CD4-positive, alpha-beta T cell treated with Interleukin-6 at 100 ng/mL for 8 hours (primary cell): ENCODE measurements at places on chromosomes 4 and X.

DNA sequence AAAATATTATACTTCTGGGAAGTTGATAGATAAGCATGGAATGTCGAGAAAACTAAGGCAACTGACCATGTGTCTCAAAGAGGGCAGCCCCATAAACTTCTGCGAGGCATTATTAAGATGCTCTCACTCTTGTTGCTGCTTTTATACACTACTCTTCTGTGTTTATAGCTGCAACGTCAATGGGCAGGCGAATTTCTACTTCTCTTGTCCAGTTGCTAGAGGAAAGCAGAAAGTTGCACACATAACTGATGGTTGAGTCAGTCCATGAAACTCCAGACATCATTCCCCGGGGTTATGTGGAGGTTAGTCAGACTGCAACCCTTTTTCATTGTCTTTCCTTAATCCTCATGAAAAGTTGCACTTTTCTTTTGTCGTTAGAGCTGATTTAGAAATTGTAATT is 39.8 kb downstream of the VCX3B start:
- DNase-seq, result no peak

DNA sequence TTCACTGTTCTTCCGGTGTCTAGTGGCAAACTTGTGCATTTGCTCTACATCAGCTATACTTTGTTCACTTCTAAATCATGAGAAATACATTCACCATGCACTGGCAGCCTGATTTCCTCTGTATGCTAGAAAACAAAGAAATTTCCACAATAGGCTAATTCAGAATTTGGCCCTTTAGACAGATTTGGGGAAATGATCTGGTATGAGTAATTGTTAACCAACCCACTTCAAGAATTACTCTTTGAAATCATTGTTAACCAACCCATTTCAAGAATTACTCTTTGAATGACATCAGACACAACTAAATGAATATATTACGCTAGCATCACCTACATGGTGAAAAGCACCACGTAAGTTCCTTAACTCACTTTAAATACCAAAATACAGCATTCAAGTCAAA is 14.6 kb downstream of the APBB2 start:
- DNase-seq, result no peak

GRCh38 chrX:5431823-5432222 is 796.8 kb downstream of the NLGN4X start:
- no peak for DNase-seq

DNA sequence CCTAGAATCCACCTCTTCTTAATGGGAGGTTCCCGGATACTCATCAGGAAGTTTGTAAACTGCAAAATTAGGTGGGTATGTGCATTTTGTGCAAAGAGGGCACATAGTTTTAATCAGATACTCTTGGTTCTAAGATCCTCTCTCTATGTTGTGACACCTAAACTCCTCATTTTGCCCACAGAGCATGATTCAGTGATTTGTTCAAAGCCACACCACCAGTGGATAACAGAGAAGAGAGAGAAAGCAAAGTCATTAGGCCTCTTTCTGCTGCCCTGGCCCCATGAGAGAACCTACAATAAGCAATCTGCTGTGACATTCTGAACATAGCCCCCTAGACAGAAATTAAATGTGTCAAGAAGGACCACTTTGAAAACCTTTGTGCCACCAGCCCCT is 72.3 kb upstream of the STIM2 start:
- DNase-seq, result no peak

DNA sequence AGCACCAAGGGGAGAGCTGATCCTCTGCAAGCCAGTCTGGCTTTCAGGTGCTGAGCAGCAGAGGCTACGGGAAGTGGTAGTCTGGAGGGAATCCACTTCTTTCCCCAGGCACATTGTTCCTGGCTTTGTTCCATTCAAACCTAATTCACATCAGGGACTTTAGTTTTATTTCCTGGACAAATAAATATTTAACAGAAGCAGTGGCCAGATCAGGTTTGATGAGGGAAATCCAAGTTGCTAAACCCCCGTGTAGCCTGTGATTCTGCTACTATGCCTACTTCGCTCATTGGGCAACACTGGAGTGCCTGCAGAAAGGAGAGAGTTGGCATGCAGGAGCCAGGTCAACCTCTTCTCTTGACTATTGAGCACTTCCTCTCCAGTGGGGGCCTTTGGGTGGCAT is 13.8 kb upstream of the STBD1 start:
- DNase-seq, result no peak

DNA sequence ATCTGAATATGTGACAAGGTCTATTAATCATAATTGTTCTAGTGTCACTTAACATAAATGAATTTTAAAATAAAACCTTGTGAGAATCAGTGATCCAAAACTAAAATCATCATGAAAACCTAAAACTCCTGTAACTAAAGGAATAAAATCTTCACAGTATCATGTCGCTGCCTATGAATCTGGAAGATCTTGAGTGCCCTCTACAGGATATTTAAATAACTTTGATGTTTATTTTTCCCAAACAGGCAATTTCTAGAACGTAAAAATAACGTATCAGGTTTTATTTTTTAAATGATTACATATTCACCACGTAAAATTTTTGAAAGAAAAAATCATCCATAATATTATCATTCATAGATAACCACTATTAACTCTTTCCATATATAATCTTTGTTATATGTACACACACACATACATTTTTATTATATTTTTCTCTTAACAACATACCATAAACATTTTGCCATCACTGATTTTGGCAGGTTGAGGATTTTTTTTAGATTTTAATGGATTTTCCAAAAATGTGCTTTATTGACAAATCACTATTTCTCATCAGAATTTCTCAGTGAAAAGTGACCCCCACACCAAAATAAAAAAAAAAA is 79.6 kb downstream of the COMMD8 start:
- no peak for DNase-seq

DNA sequence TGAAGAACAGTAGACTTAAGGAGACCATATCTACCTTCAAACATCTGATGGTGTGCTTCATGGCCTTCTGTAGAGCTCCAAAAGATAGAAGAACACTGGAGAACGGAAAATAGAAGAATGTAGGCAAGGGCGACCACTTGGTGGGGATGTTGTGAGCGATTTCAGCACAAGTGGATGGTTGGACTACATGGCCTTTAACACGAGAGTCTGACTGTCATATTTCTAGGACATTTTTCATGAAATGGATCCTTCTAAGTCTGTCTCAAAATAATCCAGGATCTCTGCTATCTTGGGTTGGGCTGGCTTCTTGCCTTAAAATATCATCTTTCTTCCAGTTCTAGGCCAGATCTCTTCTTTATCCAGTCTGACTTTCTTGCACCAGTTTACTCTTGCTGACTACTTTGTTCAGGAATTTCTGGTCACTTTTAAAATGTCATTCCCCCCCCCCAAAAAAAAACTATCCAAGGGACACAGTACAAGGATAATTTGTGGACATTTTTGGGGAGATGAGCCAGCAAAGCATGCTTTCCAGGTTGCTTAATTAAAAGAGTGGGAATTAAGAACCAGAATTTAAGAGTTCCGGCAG is 1.2 kb upstream of the MID1IP1 start:
- peak; percentile 30 for DNase-seq

DNA sequence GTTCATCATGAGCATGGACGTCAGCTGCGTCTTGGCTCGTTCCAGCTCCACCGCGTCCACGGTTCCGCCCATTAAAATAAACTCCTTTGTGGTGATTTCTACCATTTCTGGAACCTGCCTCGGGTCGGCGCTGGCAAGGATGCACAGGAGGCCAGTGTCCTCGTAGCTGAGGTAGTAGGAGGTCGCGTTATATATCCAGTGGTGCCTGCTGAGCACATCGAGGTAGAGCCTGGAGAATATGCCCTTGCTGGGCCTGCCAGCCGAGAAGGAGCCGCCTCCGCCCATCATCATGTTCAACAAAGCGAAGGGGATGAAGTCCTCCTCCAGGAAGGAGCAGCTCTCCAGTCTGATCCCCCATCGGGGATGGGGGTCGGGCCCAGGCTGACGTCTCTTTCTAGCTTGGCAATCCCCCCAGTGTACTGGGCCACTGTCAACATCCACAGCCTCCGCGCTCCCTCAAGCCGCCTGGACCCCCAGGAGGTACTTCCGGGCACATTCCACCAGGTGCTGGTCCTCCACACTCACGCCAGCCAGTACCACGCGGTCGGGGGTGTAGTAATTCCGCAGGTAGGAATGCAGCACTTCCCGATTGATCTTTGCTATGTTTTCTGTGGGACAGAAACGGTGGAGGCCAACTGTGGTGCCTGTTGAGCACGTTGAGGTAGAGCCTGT is 120.9 kb upstream of the GRID2 start:
- DNase-seq, result no peak

- no peak for DNase-seq
Observed at GRCh38 chr4:86556791-86557415, 37.2 kb upstream of the PTPN13 start.

GRCh38 chr4:161444626-161445025 is 719.2 kb downstream of the FSTL5 start:
- no peak for DNase-seq

DNA sequence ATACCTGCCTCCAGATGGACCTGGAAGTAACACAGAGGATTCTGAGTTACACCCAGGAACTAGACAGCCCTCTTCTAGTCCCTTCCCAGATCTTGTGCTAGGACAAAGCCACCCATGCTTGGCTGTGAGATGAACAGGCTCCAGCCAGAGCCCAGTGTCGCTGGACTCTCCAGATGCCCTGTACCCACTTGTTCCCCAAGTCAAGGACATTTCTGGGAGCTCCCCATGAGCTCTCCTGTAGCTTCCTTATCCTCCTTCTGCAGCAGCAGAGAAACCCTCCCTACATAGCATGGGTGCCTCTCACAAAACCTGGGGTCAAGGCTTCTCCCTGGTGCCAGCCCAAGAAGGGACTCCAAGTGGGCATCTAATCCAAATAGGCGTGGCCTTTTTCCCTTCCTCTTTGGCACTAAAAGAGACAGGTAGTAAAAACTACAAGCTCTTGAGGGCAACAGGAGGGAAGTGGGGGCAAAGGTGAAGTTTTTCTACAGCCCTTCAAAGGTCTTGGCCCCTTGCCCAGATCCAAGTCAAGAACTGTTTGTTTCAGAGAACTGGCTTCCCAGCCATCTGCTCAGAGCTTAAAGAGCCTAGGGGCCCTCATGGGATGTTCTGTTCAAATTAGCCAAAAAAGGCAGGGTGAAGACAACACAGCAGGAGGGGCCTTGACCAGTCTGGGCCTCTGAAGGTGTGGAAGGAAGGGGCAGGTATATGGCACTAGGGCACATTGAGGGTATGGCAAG is 8.5 kb upstream of the ERCC6L start:
- DNase-seq, result no peak

GRCh38 chr4:106355193-106355592 is 13.4 kb downstream of the GIMD1 start:
- no peak for DNase-seq

DNA sequence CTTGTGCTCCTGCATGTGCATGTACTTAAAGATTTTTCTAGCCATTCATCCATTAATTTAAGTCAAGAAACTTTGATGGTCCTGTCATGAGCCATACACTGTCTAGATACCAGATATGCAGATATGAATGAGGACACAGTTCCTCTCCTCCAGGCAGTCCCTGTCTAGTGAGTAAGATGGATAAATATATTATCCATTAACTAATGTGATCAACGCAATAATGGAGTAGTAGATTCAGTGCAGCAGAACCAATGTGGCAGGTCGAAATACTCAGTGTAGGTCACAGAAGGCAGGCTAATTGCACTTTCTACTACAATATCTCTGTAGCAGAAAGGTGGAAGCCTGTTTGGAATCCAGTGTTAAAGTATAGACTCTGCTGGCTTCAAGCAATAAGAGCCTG is 112.5 kb downstream of the PCDH7 start:
- no peak for DNase-seq

- peak; percentile 6 for DNase-seq
Observed at GRCh38 chr4:74038425-74039314, at the start of gene CXCL3. CXCL3 (minus strand) TSS chr4:74038689; CDS start chr4:74038611, 78 bp downstream.

- DNase-seq, result no peak
Observed at GRCh38 chr4:7906171-7906701, 33.4 kb downstream of the AFAP1 start.

GRCh38 chrX:111338095-111338698 is 67.9 kb upstream of the CAPN6 start:
- no peak for DNase-seq

DNA sequence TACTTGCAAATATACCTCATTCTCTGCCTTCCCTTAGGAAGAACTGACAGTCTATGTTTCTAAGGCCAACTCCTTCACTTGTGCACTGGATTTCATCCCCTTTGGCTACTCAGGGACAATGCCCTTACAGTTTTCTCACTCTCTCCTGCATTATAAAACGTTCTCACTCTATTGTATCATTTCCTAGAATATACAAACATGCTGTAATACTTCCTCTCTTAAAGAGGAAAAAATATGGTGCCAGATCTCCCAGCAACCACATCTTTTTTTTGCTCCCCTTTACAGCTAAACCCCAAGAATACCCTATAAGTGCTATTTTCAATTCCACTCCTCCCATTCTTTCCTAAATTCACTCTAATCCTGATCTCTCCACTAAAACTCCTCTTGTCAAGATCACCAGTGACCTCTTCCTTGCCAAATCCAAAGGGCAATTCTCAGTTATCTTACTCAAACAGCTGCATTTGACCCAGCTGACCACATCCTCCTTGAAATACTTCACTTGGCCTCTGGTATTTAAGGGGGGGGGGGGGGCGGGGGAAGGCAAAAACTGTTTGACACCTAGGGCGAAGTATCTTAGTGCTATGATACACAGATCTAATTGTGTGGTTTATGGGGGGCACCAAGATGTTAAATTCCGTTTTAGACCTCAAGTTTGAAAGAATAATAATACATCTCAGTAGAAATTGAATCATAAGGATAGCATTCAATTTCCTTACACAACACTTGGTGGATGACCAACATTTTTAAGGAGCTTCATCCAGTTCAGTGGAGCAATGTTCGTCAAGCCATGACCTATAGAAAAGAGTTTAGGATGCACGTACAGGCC is 1.6 kb downstream of the RCHY1 start:
- no peak for DNase-seq

- no peak for DNase-seq
Observed at GRCh38 chr4:814312-814850, 11.5 kb downstream of the CPLX1 start.

DNA sequence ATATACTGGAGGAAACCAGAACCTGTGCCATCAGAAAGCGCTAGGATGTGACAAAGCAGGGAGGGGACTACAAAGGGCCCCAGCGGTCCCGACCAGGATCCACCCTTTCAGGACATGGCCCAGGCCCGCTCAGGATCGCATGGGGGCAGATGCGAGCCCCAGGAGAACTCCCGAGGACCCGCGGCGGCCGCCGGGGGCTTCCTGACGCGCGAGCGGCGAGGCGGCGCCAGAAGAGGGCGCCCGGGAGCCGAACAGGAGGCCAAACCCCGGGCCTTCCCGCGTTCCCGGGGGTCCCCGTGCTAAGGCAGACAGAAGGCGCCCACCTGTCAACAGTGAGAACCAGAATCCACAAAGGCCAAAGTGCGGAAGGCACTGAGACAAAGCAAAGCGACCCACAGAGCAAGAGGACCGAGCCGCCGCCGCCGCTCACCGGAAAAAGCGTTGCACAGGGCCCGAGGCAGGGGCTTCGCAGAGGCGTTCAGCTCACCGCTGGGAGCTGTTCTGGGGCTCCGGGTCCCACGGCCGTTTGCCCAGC is 7.3 kb upstream of the OPN1LW start:
- peak; percentile 49 for DNase-seq

- no peak for DNase-seq
Observed at GRCh38 chr4:135724421-135724820, 1522.8 kb upstream of the PABPC4L start.
